Activated CD4-positive, alpha-beta memory T cell treated with anti-CD3 and anti-CD28 coated beads for 36 hours (primary cell): ENCODE measurements at places on chromosomes 16 and 17. TPM values are rescaled to one million over a fixed set of nuclear protein-coding genes. Genes with fewer than 3 reads are reported as not detected.

Gene CTU2
- 41.6 TPM for total RNA-seq

Gene NPIPB8
- total RNA-seq, result 0.27 TPM

Gene MYH2
- total RNA-seq, result not detected

Gene MFAP4
- total RNA-seq, result not detected

Gene CRISPLD2
- 0.19 TPM for total RNA-seq

Gene NPIPA3
- total RNA-seq, result 2.1 TPM

Gene BMERB1
- total RNA-seq, result 7.7 TPM

Gene TAC4
- total RNA-seq, result not detected

Gene SYNRG
- 44.4 TPM for total RNA-seq

DNA sequence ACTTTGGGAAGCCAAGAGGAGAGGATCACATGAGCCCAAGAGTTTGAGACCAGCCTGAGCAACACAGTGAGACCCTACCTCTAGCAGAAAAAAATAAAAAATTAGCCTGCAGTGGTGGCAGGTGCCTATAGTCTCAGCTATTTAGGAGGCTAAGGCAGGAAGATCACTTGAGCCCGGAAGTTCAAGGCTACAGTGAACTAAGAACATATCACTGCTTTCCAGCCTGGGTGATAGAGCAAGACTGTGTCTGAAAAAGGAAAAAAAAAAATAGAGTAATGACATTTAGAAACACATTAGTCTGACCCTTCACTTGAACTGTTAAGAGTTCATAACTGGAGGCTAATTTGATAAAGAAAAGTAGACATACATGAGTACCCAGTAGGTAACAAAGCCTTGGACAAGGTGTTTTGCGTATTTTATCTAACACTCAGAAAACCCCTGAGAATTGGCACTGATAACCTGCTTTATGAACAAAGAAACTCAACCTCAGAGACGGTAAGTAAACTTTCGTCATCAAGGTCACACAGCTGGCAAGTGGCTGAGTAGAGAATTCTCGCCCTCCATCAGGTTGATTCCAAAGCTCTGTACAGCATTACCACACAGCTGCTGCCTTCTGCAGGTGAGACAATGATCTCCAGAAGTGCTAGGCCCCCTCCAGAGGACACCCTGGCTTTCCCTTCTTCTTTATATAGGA is 101.1 kb downstream of the SMG6 start:
- peak overlapping the region; percentile 50 for H3K27ac ChIP-seq
- peaks cover 2% of the 10 kb centered on the region for H3K36me3 ChIP-seq
- no peak for DNase-seq
- no peaks in the 10 kb centered on the region for H3K27me3 ChIP-seq
- H3K4me3 ChIP-seq, result no peak overlapping the region

DNA sequence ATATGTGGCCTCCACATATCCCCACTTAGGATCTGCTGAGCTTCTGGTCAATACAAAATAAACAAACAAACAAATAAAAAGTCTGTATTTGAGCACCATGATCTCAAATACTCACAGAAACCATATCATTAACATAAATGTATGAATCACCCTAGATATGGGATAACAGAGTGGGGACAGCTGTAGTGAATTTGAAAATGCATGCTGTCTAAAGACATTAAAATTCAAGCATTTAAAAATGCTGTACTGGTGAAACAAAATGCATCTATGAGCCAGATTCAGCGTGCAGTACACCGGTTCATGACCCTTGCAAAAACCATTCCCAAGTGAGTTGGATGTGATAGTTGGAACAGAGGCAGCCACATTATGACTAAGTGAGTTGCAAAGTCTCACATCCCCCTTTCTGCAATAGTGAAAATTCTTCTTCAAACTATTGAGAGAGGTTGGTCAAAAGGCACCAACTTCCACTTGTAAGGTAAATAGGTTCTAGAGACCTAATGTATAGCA is 12.3 kb downstream of the GRIN2A start:
- H3K36me3 ChIP-seq, result no peaks in the 10 kb centered on the region
- H3K4me1 ChIP-seq, result no peaks in the 10 kb centered on the region
- H3K27me3 ChIP-seq, result no peaks in the 10 kb centered on the region
- DNase-seq, result no peak
- no peak overlapping the region for H3K4me3 ChIP-seq
- H3K27ac ChIP-seq, result no peak overlapping the region

GRCh38 chr16:77949445-77949844 is 72.9 kb upstream of the CLEC3A start:
- peaks cover 15% of the 10 kb centered on the region for H3K27me3 ChIP-seq
- H3K27ac ChIP-seq, result no peak overlapping the region
- H3K4me1 ChIP-seq, result no peaks in the 10 kb centered on the region
- no peak for DNase-seq
- H3K4me3 ChIP-seq, result no peak overlapping the region

DNA sequence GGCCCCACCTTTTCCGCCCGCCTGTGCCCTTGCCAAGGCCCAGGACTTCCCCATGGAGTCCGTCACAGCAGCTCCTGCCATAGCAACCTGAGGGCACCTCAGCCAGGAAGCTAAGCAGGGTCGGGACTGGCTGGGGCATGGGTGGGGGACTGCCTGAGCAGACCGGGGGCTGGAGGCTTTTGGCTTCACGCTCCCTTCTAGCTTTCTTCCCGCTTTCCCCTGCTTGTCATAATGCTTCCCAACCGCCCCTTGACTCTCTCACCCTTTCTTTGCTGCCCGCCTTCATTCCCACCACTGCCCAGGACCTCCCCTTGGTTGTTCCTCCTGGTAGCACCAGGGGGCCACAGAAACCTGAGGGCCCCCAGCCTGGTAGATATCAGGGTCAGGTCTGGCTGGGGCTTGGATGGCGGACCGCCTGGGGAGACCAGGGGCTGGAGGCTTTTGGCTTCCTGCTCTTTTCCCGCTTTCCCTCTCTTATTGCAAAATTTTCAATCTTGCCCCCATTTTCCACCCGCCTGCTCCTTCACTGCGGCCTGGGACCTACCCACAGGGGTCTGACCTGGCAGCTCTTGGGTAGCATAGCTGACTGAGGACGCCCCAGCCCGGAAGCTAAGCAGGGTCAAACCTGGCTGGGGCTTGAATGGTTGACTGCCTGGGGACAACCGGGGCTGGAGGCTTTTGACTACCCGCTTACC is 2287.7 kb downstream of the TP53TG3F start:
- H3K4me3 ChIP-seq, result no peak overlapping the region
- H3K4me1 ChIP-seq, result no peaks in the 10 kb centered on the region
- no peak overlapping the region for H3K27ac ChIP-seq
- no peaks in the 10 kb centered on the region for H3K27me3 ChIP-seq

DNA sequence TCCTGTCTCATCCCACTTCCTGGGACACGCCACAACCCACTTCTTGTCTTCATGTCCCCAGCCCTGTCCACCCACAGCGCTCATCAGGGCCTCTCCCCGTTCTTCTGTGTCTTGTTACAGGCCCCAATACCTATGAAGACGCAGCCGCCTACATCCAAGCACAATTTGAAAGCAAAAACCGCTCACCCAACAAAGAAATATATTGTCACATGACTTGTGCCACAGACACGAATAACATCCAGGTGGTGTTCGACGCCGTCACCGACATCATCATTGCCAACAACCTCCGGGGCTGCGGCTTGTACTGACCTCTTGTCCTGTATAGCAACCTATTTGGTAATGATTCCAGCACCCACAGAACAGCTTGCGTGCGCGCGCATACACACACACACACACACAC is 70.6 kb downstream of the AMFR start:
- H3K4me3 ChIP-seq, result no peak overlapping the region
- H3K27me3 ChIP-seq, result no peaks in the 10 kb centered on the region
- H3K36me3 ChIP-seq, result no peaks in the 10 kb centered on the region
- peak; percentile 8 for DNase-seq

DNA sequence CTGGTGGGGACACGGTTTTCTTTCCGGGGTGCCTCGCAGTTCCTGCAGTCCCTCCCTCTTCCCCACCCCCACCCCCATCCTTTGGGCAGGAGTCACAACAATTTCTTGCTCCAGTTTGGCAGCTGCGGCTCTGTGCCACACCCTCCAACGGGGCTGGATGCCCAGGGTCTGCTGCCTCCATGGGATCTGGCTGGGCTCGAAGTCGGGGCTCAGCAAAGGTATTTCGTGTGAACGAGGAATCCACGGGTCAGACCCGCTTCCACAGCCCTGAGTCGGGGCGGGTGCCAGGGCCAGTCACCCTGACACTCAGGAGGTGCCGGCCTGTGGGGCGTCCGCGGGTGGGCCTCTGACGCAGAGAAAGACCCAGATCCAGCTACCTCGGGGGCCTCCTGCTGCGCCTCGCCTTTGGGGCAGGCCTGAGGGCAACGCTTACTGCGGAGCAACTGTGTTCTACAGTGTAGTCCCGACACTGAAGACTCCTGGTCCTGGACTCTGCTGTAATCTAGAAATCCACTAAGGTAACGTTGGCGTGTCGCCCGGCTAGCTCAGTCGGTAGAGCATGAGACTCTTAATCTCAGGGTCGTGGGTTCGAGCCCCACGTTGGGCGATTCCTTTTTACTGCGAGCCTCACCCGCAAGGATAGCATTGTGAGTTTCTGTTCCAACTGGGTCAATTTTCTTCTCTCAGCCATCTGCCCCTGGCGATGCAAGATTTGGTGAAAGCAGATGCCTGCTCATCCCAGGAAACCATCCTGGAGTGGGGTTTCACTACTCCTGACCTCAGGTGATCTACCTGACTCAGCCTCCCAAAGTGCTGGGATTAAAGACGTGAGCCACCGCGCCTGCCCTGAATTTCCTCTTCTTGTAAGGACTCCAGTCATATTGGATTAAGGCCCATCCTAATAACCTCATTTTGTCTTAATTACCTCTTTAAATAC is 12.6 kb upstream of the OR1F1 start:
- H3K36me3 ChIP-seq, result peaks cover 3% of the 10 kb centered on the region
- no peak overlapping the region for H3K27ac ChIP-seq
- H3K27me3 ChIP-seq, result peaks cover 64% of the 10 kb centered on the region
- peak overlapping the region; percentile 35 for H3K4me3 ChIP-seq
- peak; percentile 75 for DNase-seq
- H3K4me1 ChIP-seq, result peaks cover 34% of the 10 kb centered on the region

DNA sequence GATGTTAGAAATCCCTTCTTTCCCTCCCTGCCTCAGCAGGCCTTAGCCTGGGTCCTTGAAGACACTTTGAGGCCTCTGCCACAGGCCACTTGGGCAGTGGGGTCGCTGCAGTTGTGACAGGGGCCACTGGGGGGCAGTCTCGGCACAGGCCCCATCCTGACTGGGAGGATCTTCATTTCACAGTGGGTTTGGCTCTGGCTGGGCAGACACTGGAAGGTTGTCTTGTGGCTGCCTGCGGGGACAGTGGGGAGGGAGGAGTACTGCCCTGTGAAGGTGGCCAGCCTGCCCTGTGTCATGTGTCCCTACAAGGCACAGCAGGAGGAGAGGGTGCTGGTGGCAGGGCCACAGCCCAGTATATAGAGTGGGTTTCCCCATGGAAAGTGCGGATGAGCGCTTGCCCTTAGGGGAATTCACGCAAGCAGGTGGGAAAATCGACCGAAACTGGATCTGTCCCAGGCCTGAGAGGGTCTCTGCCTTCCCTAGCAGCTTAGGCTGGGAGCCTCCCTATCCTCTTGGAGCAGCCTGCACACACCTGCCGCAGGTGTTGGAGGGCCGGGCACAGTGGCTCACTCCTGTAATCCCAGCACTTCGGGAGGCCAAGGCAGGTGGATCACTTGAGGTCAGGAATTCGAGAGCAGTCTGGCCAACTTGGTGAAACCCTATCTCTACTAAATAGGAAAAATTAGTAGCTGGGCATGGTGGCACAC is 28.8 kb downstream of the GINS2 start:
- no peaks in the 10 kb centered on the region for H3K27me3 ChIP-seq
- H3K4me1 ChIP-seq, result no peaks in the 10 kb centered on the region
- H3K36me3 ChIP-seq, result peaks cover 15% of the 10 kb centered on the region
- DNase-seq, result peak; percentile 80
- no peak overlapping the region for H3K4me3 ChIP-seq
- peak overlapping the region; percentile 23 for H3K27ac ChIP-seq

- DNase-seq, result no peak
- no peaks in the 10 kb centered on the region for H3K36me3 ChIP-seq
- no peak overlapping the region for H3K27ac ChIP-seq
- no peaks in the 10 kb centered on the region for H3K4me1 ChIP-seq
Measured at GRCh38 chr17:10155371-10156076, 42.9 kb downstream of the GAS7 start.

DNA sequence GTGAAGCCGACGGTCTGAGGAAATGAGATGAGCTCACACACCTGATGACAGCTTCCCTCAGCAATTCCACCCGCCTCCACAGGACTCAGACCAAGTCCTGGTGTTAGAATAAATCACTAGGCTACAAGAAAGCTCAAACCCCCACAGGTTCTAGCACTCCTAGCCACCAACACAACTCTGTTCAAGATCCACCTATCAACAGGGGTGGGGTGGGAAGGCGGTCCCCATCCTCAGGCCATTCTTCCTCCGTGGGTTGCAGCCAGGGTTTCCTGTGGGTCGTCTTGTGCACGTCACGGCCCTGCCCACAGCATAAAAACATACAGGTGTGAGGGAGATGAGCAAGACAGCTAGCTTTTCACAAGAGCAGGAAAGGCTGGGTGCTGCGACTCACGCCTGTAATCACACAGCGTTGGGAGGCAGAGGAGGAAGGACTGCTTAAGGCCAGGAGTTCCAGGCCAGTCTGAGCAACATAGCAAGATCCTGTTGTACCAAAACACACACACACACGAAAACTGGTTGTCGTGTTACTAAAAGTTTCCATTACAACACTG is 81.1 kb downstream of the ANKRD11 start:
- H3K36me3 ChIP-seq, result no peaks in the 10 kb centered on the region
- H3K27me3 ChIP-seq, result no peaks in the 10 kb centered on the region
- H3K4me3 ChIP-seq, result no peak overlapping the region
- H3K27ac ChIP-seq, result peak overlapping the region; percentile 86
- DNase-seq, result peak; percentile 78

- H3K36me3 ChIP-seq, result peaks cover 7% of the 10 kb centered on the region
- H3K4me1 ChIP-seq, result no peaks in the 10 kb centered on the region
- H3K4me3 ChIP-seq, result no peak overlapping the region
- H3K27ac ChIP-seq, result no peak overlapping the region
- DNase-seq, result no peak
Measured at GRCh38 chr16:15581127-15581815, 61.7 kb downstream of the MARF1 start.

- DNase-seq, result no peak
- H3K27me3 ChIP-seq, result no peaks in the 10 kb centered on the region
- peaks cover 17% of the 10 kb centered on the region for H3K4me1 ChIP-seq
- no peak overlapping the region for H3K27ac ChIP-seq
- no peak overlapping the region for H3K4me3 ChIP-seq
- H3K36me3 ChIP-seq, result no peaks in the 10 kb centered on the region
Measured at GRCh38 chr17:32873114-32873513, 3.8 kb downstream of the MYO1D start.

- no peaks in the 10 kb centered on the region for H3K27me3 ChIP-seq
- peaks cover 7% of the 10 kb centered on the region for H3K4me1 ChIP-seq
- peak; percentile 45 for DNase-seq
- no peak overlapping the region for H3K4me3 ChIP-seq
- peaks cover 8% of the 10 kb centered on the region for H3K36me3 ChIP-seq
- H3K27ac ChIP-seq, result peak overlapping the region; percentile 34
Measured at GRCh38 chr17:75808905-75809621, 24.5 kb downstream of the UNK start.

GRCh38 chr16:46757339-46758050 is 9.4 kb upstream of the MYLK3 start:
- H3K4me1 ChIP-seq, result no peaks in the 10 kb centered on the region
- H3K4me3 ChIP-seq, result no peak overlapping the region
- no peak for DNase-seq
- H3K36me3 ChIP-seq, result no peaks in the 10 kb centered on the region
- no peak overlapping the region for H3K27ac ChIP-seq
